ENCODE measurements at places on chromosomes 4 and X.
A peak's percentile ranks its signal among the peaks of the same experiment; 100 is the strongest.

GRCh38 chr4:75345423-75345822 is 168.8 kb downstream of the RCHY1 start:
- DNase-seq: peak; percentile 51

DNA sequence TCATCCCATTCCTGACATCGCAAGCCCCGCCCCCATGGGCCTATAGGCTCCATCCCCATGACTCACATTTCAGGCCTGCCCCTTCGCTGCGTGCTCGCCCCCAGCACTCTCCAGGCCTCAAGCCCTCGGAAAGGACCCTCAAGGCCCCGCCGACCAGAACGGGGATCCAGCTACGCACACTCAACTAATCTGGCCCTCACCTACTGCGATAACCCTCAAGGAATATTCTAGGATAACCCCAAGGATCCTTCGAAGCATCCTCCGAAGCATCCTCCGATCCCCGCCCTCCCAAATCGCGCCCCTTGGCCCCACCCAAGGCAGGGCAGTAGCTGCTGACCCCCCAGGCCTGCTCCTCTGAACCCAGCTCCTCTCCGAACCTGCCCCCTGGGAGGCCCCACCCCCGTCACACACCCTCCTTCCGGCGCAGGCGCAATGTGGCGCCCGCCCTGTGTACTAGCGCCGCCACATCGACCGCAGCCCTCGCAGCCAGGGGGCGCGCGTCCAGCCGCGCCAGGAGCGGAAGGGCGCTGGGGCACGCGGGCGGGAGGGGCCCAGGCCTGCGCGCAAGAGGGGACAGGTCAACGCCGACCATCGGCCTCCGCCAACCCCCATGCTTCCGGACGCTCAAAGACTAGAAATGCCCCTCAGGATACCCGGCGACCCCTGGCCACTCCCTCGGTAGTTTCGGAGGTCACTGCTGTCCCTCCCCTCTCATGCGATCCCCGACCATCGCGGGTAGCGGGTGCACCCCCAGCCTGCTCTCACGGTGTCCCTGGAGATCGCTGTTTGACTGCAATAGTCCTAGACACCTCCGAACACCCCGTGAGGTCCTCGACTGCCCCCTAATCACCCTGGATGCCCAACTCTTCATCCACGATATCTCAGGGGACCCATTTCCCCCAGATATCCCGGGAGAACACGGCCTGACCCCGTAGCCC is 6.4 kb upstream of the MAGIX start:
- peak; percentile 84 for DNase-seq

GRCh38 chr4:56648021-56648823 is 32.9 kb downstream of the HOPX start:
- peak; percentile 77 for DNase-seq

GRCh38 chr4:179399054-179399782 is 1957.0 kb upstream of the AGA start:
- DNase-seq: no peak

DNA sequence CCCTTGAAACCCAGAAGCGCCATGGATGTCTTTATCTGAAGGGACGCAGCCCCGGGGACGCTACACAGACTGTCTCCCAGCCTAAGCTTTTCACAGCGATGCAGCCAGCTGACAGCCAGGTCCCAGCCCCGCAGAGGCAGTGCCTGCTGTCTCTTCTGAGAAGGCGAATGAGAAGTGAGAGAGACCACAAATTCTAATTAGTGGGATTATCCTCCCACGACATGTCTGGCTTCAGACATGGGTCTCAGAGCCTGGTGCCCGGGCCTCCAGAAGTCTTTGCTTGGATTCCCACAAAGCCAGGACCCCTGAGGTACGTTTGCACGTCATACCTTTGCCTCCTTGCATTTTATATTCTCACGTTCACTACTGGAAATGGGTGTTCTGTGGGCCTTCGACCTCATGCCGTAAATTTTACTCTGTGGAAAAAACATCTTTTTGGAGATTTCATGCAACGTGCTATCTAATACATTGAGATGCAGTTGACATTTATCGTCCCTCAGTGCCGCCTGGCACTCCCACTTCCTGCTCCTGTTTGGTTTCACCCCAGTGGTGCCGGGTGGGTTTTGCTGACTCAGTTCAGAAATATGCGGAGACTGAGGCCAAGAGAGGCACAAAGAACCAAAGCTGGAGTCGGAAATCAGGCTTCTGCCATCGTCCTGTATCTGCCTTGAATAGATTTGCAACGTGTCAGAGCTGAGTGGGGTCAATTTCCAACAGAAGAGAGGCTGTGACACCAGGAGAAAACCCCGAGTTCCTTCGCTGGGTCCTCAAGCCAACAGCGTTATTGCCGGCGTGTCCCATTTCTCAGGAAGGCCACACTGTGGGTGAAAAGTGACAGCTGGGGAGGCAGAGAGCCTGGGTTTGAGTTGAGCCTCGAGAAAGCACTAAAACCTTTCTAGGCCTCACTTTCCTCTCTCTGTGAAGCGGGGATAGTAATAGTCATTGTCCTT is 114.4 kb downstream of the STK32B start:
- peak; percentile 74 for DNase-seq

DNA sequence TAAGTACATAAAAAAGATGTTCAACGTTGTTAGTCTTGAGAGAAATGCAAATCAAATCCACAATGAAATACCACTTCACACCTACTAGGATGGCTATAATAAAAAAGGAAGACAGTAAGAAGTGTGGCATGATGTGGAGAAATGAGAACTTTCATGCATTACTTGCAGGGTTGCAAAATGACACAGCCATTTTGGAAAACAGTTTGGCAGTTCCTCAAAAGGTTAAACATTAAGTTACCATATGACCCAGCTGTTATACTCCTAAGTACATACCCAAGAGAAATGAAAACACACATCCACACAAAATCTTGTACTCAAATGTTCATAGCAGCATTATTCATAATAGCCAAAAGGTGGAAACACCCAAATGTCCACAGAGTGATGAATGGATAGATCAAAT is 25.8 kb upstream of the LIMCH1 start:
- DNase-seq: no peak

- no peak for DNase-seq
These were observed 28.1 kb upstream of the GLRA3 start for GRCh38 chr4:174856926-174857800.

DNA sequence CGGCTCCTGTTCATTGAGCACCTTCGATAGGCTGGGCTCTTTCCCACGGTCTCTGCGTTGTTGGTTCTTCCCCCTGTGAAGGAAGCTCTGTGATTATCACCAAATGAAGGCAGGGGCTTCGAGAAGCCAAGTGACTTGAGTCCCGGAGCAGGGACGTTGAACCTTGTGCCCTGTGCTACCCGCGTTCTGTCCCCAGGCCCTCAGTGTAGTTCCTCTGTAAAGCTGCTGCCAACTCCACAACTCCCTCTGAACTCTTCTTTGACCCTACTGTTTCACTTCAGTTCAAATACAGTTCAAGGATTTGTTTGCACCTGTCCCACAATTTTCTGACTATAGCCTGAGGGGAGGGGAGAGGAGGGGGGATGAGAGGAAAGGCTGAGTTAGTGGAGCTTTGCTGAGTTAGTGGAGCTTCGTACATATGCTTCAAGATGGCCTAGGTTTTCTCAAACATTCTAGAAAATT is 635 bp upstream of the PHF8 start:
- peak; percentile 35 for DNase-seq

- no peak for DNase-seq
These were observed 28.8 kb downstream of the ASIC5 start for GRCh38 chr4:155837203-155837796.

DNA sequence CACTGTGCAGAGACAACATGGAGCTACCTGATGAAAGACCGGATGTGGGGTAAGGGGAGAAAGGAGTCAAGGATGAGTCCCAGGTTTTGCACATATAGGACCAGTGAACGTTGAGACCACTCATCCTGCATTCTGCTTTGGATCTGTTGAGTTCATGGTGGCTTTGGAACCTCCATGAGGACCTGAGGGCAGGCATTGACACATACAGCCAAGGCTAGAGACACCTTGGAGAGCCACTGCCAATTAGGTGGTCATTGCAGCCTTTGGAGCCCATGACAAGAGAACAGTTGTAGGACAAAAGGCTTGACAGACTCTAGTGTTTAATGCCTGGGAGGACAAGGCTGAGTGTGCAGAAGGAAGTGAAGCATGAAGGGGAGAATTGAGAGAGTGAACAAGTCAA is 87.9 kb downstream of the STK32B start:
- DNase-seq: no peak

DNA sequence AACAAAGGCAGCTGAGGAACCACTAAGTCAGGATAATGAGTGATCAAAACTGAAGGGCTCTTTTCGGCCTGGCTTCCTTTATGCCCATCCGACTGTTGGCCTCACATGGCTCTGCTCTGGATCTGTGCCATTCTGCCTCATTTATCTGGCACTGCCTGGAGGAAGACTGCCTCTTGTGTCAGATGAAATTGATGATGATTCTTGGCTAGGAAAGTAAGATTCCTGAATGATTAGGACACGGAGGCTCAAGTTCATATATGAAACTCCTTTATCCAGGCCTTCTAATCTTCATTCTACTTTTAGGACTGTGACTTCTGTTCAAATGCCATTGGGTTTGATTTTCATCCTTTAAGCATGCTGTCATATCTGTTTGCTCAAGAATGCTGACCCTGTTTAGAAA is 475.4 kb upstream of the RPS6KA3 start:
- peak; percentile 18 for DNase-seq

GRCh38 chr4:15291122-15291521 is 136.7 kb upstream of the C1QTNF7 start:
- DNase-seq: peak; percentile 8

DNA sequence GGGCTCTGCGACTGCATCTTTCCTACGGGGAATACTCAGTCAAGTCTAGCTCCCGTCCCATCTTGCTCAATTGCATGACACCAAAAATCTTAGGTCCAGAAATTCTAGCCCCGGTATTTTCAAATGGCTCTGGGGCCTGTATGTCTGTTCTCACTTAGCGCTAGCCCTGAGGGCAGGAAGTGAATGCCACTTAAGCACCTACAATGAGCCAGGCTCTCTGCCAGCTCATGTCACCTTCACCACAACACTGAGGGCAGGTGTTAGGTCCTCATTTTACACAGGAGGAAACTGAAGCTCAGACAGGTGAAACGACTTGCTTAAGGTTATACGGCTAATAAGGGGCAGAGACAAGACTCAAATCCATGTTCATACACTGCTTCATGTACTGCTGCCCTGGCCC is 282.8 kb downstream of the PPP1R2C start:
- DNase-seq: no peak

DNA sequence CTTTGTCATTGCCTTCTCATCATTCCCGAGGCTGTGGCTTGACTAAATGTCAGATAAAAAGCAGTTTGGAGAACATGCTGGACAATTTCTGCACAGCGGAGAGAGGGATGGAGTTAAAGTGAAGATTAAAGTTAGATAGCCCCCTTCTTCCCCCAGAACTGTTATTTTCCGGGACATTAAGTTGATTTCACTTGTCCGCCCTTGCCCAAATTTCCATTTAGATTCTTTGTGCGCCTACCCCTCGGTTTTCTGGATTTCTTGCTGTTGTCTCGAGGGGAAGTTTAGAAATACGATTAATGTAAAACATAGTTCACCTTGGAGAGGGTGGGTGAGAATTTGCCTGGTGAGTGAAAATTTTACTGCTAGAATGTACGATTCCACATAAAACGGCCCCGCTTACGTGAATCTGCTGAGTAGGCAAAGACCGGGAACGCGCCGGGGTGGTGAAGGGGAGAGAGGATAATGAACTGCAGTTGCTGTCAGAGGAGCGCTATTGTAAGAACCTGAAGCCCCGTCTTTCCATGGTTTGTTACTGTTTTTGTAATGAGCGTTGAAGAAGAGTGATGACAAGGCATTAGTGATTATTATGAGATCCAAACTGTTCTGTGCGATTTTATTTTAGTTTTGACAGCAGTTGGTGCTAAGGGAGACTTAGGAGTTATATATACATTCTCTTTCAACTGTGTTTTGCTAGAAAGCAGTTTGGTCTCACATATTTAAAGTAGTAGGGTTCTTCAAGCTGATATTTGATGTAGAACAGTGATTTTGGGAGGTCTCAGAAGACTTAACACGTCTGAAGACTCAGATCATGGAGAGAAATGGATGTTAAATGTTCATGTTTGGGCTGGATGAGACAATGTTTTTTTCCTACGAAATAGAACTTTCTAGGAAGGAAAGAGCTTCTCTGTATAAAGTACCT is 73.0 kb downstream of the AFF1 start:
- DNase-seq: peak; percentile 38

DNA sequence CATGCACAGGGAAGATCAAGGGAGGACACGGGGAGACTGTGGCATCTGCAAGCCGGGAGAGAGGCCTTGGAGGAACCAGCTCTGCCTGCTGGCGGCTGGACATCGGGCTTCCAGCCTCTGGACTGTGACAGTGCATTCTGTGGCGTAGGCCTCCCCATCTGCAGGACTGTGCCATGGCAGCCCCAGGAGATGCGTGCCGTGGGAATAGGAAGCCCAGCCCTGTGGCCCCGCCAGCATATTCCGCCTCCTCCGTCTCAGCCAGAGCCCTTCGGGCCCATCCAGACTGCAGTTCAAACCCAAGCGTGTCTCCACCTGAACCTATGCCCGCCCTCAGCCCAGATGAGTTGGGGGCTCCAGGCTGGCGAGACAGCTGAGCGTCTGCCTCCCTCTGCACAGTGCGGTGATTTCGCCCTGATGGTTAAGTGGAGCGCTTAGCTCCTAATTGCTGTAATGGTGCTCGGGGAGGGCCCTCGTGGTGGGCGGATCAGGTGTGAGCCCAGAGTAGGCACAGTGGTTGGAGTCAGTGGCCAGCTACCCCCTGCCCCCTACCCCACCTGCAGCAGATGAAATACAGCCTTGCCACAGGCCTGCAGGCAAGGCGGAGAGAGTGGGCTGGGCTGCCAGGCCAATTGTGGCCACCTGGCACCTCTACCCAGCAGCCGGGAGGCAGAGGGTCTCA is 133.9 kb downstream of the HMX1 start:
- DNase-seq: no peak

DNA sequence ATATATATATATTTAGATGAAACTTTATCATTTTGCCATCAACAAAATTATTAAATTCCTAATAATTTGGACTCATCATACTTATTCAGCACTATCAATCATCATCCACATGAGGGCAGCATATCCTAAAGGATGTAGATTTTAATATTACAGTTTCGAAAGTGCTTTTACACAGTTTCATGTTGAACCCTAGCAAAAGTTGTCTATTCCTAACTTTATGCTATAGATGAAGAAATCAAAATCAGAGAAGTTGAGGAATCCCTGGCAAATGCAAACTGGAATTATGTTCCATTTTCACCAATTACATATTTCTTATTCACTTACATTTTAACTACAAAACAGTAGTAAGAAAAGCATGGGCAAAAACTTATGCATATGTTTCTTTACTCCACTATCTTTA is 36.6 kb upstream of the UGT2A1 start:
- peak; percentile 46 for DNase-seq

GRCh38 chr4:94762326-94762725 is 4.6 kb downstream of the BMPR1B start:
- DNase-seq: no peak

- peak; percentile 39 for DNase-seq
These were observed 175.9 kb downstream of the FBXW7 start for GRCh38 chr4:152360045-152360410.

- no peak for DNase-seq
These were observed 7.9 kb downstream of the SPARCL1 start for GRCh38 chr4:87521319-87521718.

DNA sequence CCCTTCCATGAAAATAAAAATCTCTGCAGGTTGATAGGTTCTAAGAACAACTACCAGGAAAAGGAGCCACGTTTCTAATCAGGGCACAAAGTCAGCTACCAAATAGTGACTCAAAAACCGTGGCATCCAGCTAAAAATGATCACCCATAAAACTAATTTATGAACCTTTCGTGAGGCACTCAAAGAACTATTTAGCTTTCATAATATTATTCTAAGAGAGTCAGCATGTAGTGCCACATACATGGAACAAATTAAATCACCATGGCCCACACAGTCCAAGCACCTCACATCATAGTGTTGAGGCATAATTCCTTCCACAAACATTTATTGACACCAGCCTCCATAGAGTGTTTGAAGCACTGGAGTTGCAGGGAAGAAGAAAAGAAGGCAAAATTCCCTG is 252.0 kb upstream of the PPARGC1A start:
- DNase-seq: no peak
